ENCODE measurements at places on chromosomes 6 and 20. TPM values are rescaled to one million over a fixed set of nuclear protein-coding genes. Genes with fewer than 3 reads are reported as not detected.

Gene MAPK13
- total RNA-seq: 50.7 TPM

Gene NKX2-2
- not detected for total RNA-seq

Gene CST5
- total RNA-seq: not detected

Gene PCK1
- not detected for total RNA-seq

Gene FRK
- total RNA-seq: 0.02 TPM

Gene SOX4
- 1.9 TPM for total RNA-seq

Gene CFB
- total RNA-seq: 3.5 TPM

Gene PRDM13
- not detected for total RNA-seq

Gene TSPO2
- not detected for total RNA-seq

Gene SMPDL3A
- total RNA-seq: 0.35 TPM

Gene TXLNB
- total RNA-seq: 0.19 TPM

Gene PSORS1C2
- total RNA-seq: not detected

- H3K4me1 ChIP-seq: peaks cover 5% of the 10 kb centered on the region
- H3K27ac ChIP-seq: no peak overlapping the region
- no peak overlapping the region for H3K4me3 ChIP-seq
- H3K27me3 ChIP-seq: peaks cover 16% of the 10 kb centered on the region
Measured at GRCh38 chr20:16601047-16601446, 27.8 kb upstream of the KIF16B start.

- no peaks in the 10 kb centered on the region for H3K27me3 ChIP-seq
- DNase-seq: no peak
- no peaks in the 10 kb centered on the region for H3K36me3 ChIP-seq
- peaks cover 50% of the 10 kb centered on the region for H3K4me1 ChIP-seq
- no peak overlapping the region for H3K27ac ChIP-seq
Measured at GRCh38 chr20:5154543-5154925, 27.7 kb downstream of the CDS2 start.

GRCh38 chr6:135904666-135905065 lies 53.2 kb downstream of the PDE7B start:
- H3K4me1 ChIP-seq: peaks cover 28% of the 10 kb centered on the region
- H3K27me3 ChIP-seq: no peaks in the 10 kb centered on the region
- H3K36me3 ChIP-seq: no peaks in the 10 kb centered on the region
- no peak overlapping the region for H3K4me3 ChIP-seq
- no peak for DNase-seq

- H3K4me1 ChIP-seq: peaks cover 50% of the 10 kb centered on the region
- peak overlapping the region; percentile 97 for H3K27ac ChIP-seq
- no peaks in the 10 kb centered on the region for H3K36me3 ChIP-seq
- no peaks in the 10 kb centered on the region for H3K27me3 ChIP-seq
- H3K4me3 ChIP-seq: peak overlapping the region; percentile 81
- peak; percentile 31 for DNase-seq
Measured at GRCh38 chr20:41004531-41005360, 23.9 kb upstream of the TOP1 start.

- no peak for DNase-seq
- peaks cover 7% of the 10 kb centered on the region for H3K4me1 ChIP-seq
- no peaks in the 10 kb centered on the region for H3K27me3 ChIP-seq
- no peak overlapping the region for H3K4me3 ChIP-seq
Measured at GRCh38 chr6:121925534-121926255, 473.8 kb upstream of the HSF2 start.

- no peaks in the 10 kb centered on the region for H3K4me1 ChIP-seq
- H3K36me3 ChIP-seq: no peaks in the 10 kb centered on the region
- H3K4me3 ChIP-seq: no peak overlapping the region
- H3K27ac ChIP-seq: no peak overlapping the region
Measured at GRCh38 chr20:60250251-60250650, 292.0 kb downstream of the CDH26 start.

- no peak overlapping the region for H3K27ac ChIP-seq
- no peaks in the 10 kb centered on the region for H3K27me3 ChIP-seq
- no peaks in the 10 kb centered on the region for H3K36me3 ChIP-seq
- no peaks in the 10 kb centered on the region for H3K4me1 ChIP-seq
- no peak overlapping the region for H3K4me3 ChIP-seq
Measured at GRCh38 chr6:87995461-87995860, 52.2 kb upstream of the SPACA1 start.

GRCh38 chr6:108565893-108566292 lies 5.2 kb downstream of the FOXO3 start:
- peak overlapping the region; percentile 90 for H3K27ac ChIP-seq
- peaks cover 7% of the 10 kb centered on the region for H3K36me3 ChIP-seq
- peaks cover 63% of the 10 kb centered on the region for H3K4me1 ChIP-seq
- DNase-seq: no peak

GRCh38 chr6:139475241-139475640 lies 100.8 kb upstream of the CITED2 start:
- no peaks in the 10 kb centered on the region for H3K4me1 ChIP-seq
- H3K27me3 ChIP-seq: no peaks in the 10 kb centered on the region
- no peaks in the 10 kb centered on the region for H3K36me3 ChIP-seq
- no peak overlapping the region for H3K4me3 ChIP-seq

DNA sequence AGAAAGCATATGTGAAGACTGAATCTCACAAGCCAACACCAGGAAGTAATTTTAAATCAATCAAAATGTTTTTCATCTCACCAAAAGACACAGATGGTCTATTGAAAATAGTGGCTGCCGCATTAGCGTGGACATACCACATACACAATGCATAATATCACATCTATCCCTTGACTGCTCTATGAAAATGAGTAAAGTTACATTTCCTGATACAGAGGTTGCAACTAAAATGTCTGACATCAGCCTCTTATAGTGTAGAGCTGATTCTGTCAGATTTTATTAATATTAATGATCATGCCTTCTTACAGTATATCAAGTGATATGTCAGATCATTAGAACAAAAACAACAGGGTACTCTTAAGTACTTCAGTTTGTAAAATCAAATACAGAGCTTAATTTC lies 339.8 kb upstream of the EPHA7 start:
- no peaks in the 10 kb centered on the region for H3K36me3 ChIP-seq
- H3K4me1 ChIP-seq: no peaks in the 10 kb centered on the region
- H3K4me3 ChIP-seq: no peak overlapping the region
- no peak overlapping the region for H3K27ac ChIP-seq

- peaks cover 29% of the 10 kb centered on the region for H3K27me3 ChIP-seq
- H3K27ac ChIP-seq: no peak overlapping the region
- no peaks in the 10 kb centered on the region for H3K36me3 ChIP-seq
- DNase-seq: no peak
Measured at GRCh38 chr6:10640412-10640811, 54.0 kb downstream of the C6orf52 start.

- H3K27me3 ChIP-seq: no peaks in the 10 kb centered on the region
- H3K4me1 ChIP-seq: peaks cover 99% of the 10 kb centered on the region
- peaks cover 11% of the 10 kb centered on the region for H3K36me3 ChIP-seq
- DNase-seq: no peak
- H3K27ac ChIP-seq: peak overlapping the region; percentile 100
- peak overlapping the region; percentile 98 for H3K4me3 ChIP-seq
Measured at GRCh38 chr20:50517817-50518154, 7.6 kb downstream of the PTPN1 start.
